Cardiac muscle cell (in vitro differentiated cells and primary cell): ENCODE measurements at places on chromosomes 12 and 14.
A peak's percentile ranks its signal among the peaks of the same experiment; 100 is the strongest.

DNA sequence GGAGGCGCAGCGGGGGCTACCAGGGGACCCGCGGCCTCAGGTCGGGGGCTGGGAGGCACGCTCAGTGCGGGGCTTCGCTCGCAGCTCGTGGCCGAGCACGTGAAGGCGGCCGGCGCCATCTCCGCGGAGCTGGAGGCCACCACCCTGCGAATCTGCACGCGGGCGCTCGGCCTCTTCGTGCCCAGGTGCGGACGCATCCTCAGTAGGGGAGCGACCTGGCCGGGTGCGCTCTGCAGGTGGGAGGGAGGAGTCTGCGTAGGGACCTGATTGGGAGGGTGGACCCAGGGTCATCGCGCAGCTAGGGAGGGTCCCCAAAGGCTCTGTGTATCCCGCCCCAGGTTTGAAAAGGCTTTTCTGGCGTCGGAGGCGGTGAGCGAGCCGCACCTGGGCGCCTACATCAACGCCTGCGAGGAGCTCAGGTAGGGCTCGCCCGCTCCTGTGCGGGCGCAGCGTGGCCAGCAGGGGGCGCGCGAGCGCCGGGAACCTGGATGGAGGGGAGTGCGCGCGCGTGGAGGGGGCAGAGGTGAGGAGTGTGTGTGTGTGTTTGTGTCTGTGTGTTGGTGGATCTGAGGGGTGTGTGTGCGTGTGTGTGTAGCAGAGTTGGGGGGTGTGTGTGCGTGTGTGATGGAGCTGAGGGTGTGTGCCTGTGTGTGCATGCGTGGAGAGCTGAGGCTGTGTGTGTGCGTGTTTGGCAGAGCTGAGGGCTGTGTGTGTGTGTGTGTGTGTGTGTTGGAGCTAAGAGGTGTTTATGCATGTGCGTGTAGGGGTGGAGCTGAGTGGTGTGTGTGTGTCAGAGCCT is 10.3 kb downstream of the EXOC3L4 start:
- peak; percentile 72 for DNase-seq

GRCh38 chr12:117236456-117237001 is 46.3 kb upstream of the FBXO21 start:
- peak; percentile 54 for DNase-seq

GRCh38 chr12:124641591-124641990 is 74.2 kb upstream of the NCOR2 start:
- no peak for DNase-seq

GRCh38 chr12:14243941-14244340 is 121.5 kb upstream of the ATF7IP start:
- no peak for DNase-seq

- peak; percentile 38 for DNase-seq
These were observed at the start of gene CLMN for GRCh38 chr14:95319312-95320077. Gene CLMN, minus strand, starts transcription at chr14:95319908. Its CDS starts 116 bp downstream, at chr14:95319792.

DNA sequence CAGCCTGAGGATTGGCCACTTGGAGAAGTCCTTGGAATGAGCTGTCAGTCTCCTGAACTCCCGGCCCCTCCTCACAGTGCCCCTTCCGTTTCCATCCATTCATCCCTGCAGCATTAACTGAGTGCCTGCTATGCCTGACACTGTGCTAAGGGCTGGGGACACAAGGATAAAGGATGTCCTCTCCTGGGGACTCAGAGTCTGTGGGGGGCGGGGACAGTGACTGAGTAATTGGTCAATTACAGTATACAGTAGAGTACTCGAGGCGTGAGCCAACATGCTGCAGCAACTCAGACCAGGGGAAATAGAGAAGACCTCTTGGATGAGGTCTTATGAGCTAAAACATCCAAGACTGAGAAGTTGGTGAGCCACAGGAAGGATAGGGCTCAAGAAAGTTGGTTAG is 43.4 kb upstream of the PWP1 start:
- DNase-seq: no peak

DNA sequence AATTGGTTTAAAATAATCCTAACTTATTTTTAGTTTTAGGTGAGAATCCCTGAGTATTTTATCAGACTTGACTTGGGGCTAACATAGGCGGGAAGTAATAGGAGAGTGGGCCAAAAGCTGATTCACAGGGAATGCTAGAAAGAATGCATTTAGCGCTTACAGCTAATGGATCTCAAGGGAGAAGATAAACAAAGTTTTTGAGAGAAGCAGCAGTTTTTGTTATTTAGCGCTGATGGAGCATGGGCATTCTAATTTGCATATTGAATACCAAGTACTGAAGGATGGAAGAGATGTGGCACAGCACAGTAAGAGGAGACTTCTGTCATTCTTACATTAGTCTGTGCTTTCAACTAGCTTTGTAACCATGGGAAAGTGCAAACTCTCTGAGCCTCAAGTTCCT is 436.0 kb upstream of the FBXO33 start:
- no peak for DNase-seq

DNA sequence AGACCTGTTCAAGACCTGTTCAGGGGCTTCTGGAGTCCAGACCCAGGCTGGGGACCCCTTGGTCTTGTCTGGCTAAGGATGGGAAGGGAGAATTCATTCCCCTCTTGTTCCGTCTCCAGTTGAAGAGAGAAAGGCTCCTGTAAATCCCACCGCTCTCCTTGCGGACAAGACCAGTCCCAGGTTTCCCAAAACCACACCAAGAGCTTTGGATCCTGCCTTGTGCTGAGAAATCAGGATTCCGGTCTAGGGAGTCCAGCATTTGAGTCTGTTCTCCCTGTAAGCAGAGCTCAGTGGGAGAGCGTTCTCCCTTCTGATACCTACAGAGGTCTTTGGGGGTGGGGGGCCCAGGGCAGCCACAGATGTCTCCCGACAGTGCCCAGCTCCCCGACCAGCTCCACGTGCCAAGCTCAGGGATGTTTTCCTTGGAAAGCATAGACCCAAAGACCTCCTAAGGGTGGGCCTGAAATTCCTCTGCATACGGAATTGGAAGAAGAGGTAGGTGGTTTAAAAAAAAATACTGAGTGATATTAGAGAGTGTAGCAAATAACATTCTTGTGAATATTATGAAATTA is 1.9 kb downstream of the HOXC13 start:
- DNase-seq: no peak

- DNase-seq: peak; percentile 52
These were observed 3.6 kb downstream of the ABCD4 start for GRCh38 chr14:74299061-74299545.

GRCh38 chr12:24724814-24725213 is 224.1 kb downstream of the BCAT1 start:
- no peak for DNase-seq

- DNase-seq: no peak
These were observed 45.7 kb upstream of the RFLNA start for GRCh38 chr12:124248941-124249825.

- DNase-seq: no peak
These were observed 41.6 kb downstream of the TBK1 start for GRCh38 chr12:64493513-64493912.

DNA sequence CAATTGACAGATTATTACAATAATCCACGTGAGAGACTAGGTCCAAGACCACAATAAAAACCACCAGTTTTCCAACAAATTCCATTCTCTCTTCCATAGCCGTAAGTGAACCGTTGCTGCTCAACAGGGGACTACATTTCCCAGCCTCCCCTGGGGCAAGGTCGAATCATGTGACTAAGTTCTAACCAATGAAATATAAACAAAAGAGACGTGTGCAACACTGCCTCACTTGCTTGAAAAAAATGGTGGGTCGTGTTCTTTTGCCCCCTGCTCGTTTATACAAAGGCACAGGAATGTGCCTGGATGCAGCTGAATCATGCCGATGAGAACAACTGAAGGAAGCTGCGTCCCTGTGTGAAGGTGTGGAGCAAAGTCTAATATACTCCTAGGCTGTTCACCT is 51.1 kb downstream of the HSPB8 start:
- peak; percentile 67 for DNase-seq
